Upper lobe of left lung (tissue), 6 donors: ENCODE measurements at places on chromosomes 12 and 14. TPM values are rescaled to one million over a fixed set of nuclear protein-coding genes. Genes with fewer than 3 reads are reported as not detected.

- H3K4me3 ChIP-seq: no peak overlapping the region
- H3K4me1 ChIP-seq: no peaks in the 10 kb centered on the region
- H3K27ac ChIP-seq: no peak overlapping the region
- no peaks in the 10 kb centered on the region for H3K27me3 ChIP-seq
- H3K36me3 ChIP-seq: no peaks in the 10 kb centered on the region
Observed at GRCh38 chr14:97921296-97921695, 1124.1 kb downstream of the VRK1 start.

DNA sequence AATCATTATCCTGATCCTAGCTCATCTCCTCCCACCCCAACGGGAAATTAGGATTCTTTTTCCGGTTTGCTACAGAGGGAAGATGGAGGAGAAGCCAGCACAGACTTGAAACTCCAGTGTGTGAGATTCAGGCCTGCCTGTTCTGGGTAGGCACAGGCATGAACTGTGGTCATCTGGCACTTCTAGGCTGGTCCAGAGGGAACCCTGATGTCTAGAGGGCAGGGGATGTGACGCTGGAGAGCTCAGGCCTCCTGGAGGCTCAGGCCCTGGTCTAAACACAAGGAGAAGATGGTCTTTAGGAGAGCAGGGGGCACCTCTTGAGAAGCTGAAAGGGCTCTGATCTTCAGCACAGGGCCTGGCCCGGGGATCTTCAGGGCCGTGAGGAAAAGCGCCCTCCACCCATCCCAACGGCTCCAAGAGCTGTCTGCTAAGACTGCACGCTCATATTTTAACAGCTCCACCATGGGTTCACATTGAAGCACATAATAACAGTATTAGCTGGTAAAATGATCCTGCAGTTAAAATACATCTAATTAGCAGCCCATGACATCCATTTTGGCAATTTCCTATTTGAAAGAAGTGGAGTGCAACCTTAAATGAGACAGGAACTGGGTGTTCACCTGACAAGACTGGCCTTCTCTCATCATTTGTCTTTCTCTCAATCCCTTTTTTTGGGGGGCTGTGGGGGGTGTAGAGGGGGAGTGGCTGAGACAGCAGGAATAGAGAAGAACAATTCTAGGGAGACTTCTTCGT is 35.4 kb downstream of the BCL11B start:
- no peak overlapping the region for H3K4me3 ChIP-seq
- peaks cover 4% of the 10 kb centered on the region for H3K4me1 ChIP-seq
- H3K27me3 ChIP-seq: peaks cover 5% of the 10 kb centered on the region
- H3K36me3 ChIP-seq: no peaks in the 10 kb centered on the region
- DNase-seq: no peak
- no peak overlapping the region for H3K27ac ChIP-seq

DNA sequence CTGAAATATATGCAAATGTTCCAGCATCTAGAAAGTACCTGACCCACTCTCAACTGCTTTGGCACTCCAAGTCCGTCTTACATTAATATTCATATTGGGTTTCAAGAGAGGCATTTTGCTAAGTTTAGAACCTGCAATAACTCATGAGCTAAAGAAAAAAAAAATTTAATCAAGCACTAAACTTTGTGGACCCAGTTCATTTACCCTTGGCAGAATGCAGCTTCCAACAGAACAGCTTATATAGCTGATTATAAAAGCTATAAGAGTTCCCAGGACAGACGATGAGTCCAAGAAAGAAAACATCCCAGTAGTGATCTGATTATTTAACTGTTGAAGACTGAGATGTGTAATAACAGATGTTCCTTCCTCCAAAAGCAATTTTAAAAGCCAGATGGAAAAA is 592.0 kb downstream of the KCNH5 start:
- no peaks in the 10 kb centered on the region for H3K36me3 ChIP-seq
- no peak overlapping the region for H3K4me3 ChIP-seq
- no peak overlapping the region for H3K27ac ChIP-seq

GRCh38 chr14:34640826-34641225 is 10.9 kb upstream of the SNX6 start:
- no peaks in the 10 kb centered on the region for H3K4me1 ChIP-seq
- no peak overlapping the region for H3K27ac ChIP-seq
- H3K36me3 ChIP-seq: no peaks in the 10 kb centered on the region
- no peaks in the 10 kb centered on the region for H3K27me3 ChIP-seq
- no peak overlapping the region for H3K4me3 ChIP-seq

- H3K27ac ChIP-seq: peak overlapping the region; percentile 83
- H3K27me3 ChIP-seq: no peaks in the 10 kb centered on the region
- peaks cover 3% of the 10 kb centered on the region for H3K4me1 ChIP-seq
Observed at GRCh38 chr12:52234223-52234810, 1.3 kb downstream of the KRT7 start.

DNA sequence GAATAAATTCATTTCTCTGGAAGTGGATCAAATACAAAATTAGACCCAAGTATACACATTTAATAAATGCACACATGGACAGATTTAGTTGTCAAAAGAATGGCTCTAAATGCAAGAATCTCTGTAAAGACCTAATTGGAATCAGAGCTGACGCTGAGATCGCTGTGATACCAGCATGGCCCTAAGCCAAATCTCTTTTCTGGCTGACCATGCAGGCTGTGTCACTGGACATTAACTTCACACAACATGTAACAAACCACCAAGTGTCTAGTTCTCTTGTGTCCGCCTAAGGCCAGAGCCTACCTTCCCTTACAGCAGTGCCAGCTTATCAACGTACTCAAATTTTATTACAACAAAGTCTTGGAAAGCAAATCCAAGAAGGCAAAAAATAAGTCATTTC is 127.5 kb downstream of the MED13L start:
- no peaks in the 10 kb centered on the region for H3K36me3 ChIP-seq
- DNase-seq: no peak
- no peak overlapping the region for H3K27ac ChIP-seq
- peaks cover 30% of the 10 kb centered on the region for H3K4me1 ChIP-seq
- H3K4me3 ChIP-seq: no peak overlapping the region
- no peaks in the 10 kb centered on the region for H3K27me3 ChIP-seq

DNA sequence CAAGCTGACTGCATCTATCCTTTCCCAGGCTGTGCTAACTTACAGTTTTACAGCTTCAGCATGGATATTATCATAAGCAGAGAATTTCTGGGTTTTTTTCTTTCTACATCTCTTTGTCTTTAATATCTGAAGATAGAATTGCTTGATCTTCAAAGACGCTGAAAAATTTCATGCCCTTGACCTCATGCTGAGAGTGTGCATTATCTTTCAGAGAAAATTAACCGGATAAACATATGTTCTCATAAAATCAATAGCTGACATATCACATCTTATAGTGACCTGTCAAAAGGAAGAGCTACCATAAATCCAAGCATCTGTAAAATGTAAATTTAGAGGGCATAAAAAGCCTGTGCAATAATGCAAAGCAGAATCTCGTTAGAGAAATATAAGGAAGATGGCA is 1704.1 kb upstream of the FLRT2 start:
- H3K4me1 ChIP-seq: no peaks in the 10 kb centered on the region
- DNase-seq: no peak
- no peak overlapping the region for H3K27ac ChIP-seq
- no peaks in the 10 kb centered on the region for H3K36me3 ChIP-seq
- no peaks in the 10 kb centered on the region for H3K27me3 ChIP-seq

GRCh38 chr12:101066489-101066888 is 143.5 kb downstream of the SLC5A8 start:
- no peaks in the 10 kb centered on the region for H3K27me3 ChIP-seq
- no peak overlapping the region for H3K27ac ChIP-seq
- H3K4me1 ChIP-seq: no peaks in the 10 kb centered on the region
- no peaks in the 10 kb centered on the region for H3K36me3 ChIP-seq
- no peak overlapping the region for H3K4me3 ChIP-seq

DNA sequence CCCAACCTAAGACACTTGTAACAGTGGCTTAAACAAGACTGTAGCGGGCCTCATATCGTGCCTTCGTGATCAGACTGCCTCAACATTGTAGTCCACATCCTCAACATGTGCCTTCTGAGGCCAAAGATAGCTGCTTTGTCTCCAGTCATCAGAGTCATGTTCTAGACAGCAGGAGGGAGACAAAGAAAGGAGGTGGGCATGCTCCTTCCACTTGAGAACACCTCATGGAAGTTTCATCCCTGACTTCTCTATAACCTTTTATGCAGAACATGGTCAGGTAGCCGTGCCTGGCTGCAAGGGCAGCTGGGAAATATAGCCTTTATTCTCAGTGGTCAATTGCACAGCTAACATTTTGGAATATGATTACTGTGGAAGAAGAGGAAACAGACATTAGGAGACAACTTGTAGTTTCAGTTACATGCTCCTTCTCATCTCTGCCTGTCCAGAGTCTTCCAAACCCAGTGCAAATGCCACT is 25.3 kb upstream of the DHRS2 start:
- H3K27me3 ChIP-seq: no peaks in the 10 kb centered on the region
- H3K4me3 ChIP-seq: no peak overlapping the region
- peaks cover 7% of the 10 kb centered on the region for H3K4me1 ChIP-seq
- H3K36me3 ChIP-seq: no peaks in the 10 kb centered on the region
- H3K27ac ChIP-seq: peak overlapping the region; percentile 71

DNA sequence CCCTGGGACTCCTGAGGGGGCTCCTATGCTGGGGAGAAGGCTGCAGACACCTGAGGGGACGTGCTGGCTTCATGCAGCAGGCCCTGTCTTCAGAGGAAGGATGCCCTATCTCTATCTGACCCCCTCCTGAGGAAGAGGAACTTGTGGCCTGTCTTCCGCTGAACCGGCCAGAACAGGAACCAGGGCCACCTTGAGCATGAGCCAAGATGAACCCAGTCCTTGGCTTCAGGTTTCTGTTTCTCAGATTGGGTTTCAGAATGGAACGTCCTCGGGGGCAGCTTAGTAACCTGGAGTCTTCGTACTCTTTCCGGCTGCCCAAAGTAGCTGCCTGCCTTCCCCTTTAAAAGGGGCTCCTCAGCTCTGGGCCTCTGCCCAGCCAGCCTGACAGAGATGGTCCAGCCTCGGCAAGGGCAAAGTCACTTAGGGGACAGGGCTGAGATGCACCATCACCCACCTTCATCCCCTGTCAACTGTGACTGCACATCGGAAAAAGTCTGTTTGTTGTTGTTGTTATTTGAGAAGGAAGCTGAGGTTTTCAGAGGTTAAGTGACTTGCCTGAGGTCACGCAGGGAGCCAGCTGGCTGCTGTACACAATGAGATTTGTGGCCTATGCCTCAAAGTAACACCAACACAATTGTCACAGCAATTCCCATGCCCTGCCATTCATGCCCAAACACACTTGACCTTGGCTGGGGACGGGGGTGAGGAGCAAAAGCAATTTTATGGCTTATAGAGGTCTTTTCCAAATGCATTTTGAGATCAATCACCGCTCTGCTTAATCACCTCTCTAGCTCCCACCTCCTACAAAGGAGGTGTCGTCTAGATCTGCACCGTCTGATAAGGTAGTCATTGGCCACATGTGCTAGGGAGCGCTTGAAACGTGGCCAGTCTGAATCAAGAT is 13.4 kb downstream of the ASB2 start:
- peaks cover 14% of the 10 kb centered on the region for H3K4me1 ChIP-seq
- H3K27me3 ChIP-seq: no peaks in the 10 kb centered on the region
- no peak overlapping the region for H3K4me3 ChIP-seq
- H3K27ac ChIP-seq: peak overlapping the region; percentile 5

- no peaks in the 10 kb centered on the region for H3K4me1 ChIP-seq
- no peaks in the 10 kb centered on the region for H3K36me3 ChIP-seq
- no peak overlapping the region for H3K4me3 ChIP-seq
- H3K27me3 ChIP-seq: no peaks in the 10 kb centered on the region
- DNase-seq: no peak
- H3K27ac ChIP-seq: no peak overlapping the region
Observed at GRCh38 chr12:44551631-44552030, 324.5 kb downstream of the NELL2 start.

GRCh38 chr12:86787419-86787818 is 531.2 kb upstream of the MGAT4C start:
- no peaks in the 10 kb centered on the region for H3K36me3 ChIP-seq
- no peaks in the 10 kb centered on the region for H3K4me1 ChIP-seq
- no peaks in the 10 kb centered on the region for H3K27me3 ChIP-seq
- H3K27ac ChIP-seq: no peak overlapping the region
- no peak for DNase-seq
- H3K4me3 ChIP-seq: no peak overlapping the region

DNA sequence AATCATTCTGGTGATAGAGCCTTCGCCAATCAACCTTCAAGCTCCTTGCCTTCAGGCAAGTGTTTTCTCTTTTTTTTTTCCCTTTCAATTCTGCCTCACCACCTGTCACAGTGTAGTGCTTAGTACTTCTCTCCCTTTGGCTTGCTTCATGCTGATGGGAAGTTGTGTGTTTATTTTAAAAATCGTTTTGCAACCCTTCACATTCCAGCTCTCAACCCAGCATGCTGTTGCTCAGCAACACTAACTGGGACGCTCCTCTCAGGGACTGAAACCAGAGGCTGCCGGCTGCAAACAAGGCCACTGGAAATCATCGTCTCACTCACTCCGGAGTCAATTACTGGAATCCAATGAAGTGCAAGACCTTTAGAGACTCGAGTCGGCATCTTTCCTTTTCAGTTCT is 342.7 kb downstream of the PRKD1 start:
- no peaks in the 10 kb centered on the region for H3K27me3 ChIP-seq
- DNase-seq: no peak
- no peaks in the 10 kb centered on the region for H3K4me1 ChIP-seq
- H3K27ac ChIP-seq: no peak overlapping the region
- no peaks in the 10 kb centered on the region for H3K36me3 ChIP-seq

GRCh38 chr14:93299866-93300265 is 33.0 kb downstream of the BTBD7 start:
- peaks cover 43% of the 10 kb centered on the region for H3K4me1 ChIP-seq
- DNase-seq: no peak
- H3K36me3 ChIP-seq: no peaks in the 10 kb centered on the region
- H3K4me3 ChIP-seq: no peak overlapping the region

DNA sequence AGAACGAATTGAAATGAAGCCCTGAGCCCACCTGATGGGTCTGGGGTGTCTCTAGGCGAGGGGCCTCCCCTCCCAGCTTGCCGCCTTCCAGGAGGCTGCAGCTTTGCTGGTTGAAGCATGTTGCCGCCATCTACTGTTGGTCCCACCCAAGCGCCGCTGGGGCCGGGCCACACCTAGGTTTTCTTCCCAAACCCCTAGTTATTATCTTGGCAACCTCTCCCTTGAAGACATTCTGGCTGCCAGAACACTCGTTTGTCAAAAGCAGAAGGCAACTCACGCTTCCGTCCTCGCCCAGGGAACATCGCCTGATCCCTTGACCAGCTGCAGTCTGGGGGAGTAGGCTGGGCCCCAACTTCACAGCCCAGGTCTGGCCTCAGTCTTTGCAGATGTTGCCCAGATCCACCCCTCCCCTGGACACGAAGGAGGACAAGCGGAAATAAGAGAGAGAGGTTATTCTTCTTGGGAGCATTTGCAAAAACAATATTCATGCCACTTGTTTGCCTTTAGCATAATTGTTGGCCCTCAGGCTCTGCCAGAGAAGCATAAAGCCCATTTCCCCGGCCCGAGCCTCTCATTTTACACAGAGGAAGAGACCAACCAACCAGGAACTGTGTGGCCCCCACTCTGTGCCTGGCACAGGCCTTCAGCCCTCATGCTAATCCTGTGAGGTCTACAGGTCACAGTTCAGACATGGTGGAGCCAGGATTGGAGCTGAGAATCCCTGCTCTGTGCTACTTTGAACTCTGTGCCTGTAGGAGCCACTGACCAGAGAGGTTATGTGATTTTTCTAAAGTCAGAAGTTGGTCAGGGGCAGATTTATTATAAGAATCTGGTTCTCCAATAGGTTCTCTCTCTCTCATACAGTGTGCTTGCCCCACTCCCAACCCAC is 6.8 kb downstream of the EMP1 start:
- DNase-seq: peak; percentile 72
- H3K27me3 ChIP-seq: no peaks in the 10 kb centered on the region
- H3K27ac ChIP-seq: peak overlapping the region; percentile 43
- no peaks in the 10 kb centered on the region for H3K36me3 ChIP-seq
- no peak overlapping the region for H3K4me3 ChIP-seq

SLC24A4 gene
- 5.7 TPM for total RNA-seq

HOXC6 gene
- total RNA-seq: not detected

BTG1 gene
- 49.7 TPM for total RNA-seq

LRTM2 gene
- not detected for total RNA-seq

ERO1A gene
- 41.2 TPM for total RNA-seq

RAB35 gene
- 63.1 TPM for total RNA-seq
